Central memory CD8-positive, alpha-beta T cell (primary cell): ENCODE measurements at places on chromosomes 4 and X.

DNA sequence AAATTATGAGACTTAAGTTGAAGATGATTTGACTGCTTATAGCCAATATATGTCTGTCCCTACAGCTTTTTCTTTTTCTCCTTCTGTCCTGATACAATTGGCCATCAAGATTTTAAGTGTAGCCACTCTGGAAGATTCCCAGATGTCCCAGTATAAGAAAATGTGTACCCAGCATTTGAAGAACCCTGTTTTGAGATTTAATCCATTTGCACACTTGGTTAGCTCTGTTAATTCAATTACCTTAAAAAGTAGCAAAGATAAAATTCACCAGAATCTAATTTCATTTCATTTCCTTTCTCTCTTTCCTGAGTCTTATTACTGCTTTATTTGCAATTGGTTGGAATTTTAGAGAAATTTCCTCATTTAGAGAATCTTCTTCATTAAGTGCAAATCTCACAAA lies 81.4 kb downstream of the DDIT4L start:
- DNase-seq = no peak

DNA sequence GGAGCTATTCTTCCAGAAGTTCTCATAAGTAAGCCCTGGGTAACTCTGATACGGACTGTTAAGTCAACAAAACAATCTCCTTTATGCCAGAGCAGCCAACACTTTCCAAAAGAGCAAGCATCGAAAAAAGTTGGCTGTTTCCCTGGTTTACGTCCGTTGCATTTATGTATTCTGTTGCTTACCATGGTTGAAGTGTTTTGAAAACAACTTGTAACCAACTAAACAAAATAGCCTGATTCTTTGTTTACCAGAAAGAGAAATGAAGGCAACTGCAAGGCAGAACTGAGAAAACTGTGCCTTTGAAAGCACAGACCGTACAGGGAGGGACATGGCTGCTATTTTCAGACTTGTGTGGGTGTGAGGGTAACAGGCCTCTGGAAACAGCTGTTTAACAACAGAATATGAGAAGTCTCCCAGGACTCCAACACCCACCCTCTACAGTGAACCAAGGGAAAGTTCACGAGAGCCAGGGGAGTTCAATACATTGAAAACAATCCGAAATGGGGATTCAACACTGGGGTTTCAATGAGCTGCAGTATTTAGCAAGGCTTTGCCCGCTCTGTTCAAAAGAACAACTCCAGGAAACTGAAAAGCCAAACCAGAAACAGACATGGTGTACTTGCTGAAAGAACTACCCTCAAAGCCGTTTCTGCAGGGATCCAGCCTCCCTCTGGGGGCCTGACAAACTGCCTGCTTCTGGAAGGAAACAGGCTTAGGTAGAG lies 95.8 kb upstream of the EGFL6 start:
- no peak for DNase-seq

- DNase-seq = no peak
These were observed 305.7 kb upstream of the SLIT2 start for GRCh38 chr4:19945979-19946380.

DNA sequence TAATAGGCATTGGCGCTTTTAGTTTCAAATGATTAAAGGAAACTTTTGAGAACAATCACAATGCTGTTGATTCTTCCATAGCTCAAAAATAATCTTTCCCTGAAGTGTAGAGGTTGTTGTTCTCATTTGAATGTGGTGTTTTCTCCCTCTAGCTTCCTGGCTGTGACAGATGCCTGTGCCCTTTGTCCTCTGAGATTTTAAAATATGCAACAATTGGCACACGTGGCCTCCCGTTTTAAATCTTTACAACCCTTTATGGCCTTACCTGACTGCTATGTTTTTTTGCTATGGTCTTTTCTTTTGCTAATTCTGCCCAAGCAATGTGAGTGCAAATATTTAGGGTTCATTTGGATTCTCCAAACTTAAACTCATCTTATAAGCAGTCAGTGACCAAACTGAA lies 22.9 kb upstream of the CASK start:
- DNase-seq = no peak

GRCh38 chr4:6772223-6772928 lies 10.2 kb upstream of the KIAA0232 start:
- DNase-seq = no peak

DNA sequence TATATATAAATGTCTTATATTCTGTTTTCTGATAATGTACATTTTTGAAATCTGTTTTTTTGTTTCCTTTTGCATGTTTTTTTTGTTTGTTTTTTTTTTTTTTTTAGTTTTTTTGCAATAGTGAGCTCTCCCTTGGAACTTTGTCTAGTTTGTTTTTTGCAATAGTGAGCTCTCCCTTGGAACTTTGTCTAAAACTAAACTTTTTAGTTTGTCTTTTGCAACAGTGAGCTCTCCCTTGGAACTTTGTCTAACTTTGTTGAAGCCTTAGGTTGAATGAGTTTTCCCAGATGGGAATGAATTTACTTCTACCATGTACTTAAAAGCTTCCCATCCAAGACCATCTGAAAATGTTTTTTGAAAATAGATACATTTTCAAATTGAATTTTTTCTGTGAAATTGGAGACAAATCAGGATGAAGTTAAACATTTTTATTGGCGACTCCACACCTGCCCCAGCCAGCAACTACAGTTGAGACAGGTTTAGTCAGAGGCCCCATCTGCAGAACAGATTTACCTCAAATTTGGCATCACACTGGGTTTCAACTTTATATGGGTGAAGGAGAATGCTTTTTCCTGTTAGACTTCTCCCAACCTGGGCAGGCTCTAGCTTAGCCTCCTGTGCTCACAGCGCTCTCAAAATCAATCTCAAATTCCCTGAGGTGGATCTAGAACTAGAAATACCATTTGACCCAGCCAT lies 16.0 kb downstream of the SLC9B2 start:
- no peak for DNase-seq

- no peak for DNase-seq
These were observed at the start of gene PCDH18 for GRCh38 chr4:137531986-137532868. TSS of gene PCDH18 (minus strand) at chr4:137532494. CDS start at chr4:137532088, 406 bp downstream.
